ENCODE measurements at places on chromosomes 11 and 22.

GRCh38 chr11:69120096-69120875 lies 35.4 kb upstream of the SMIM38 start:
- no peak for DNase-seq

GRCh38 chr22:17804331-17805080 lies 30.2 kb upstream of the BID start:
- DNase-seq = no peak

GRCh38 chr11:46079662-46080061 lies 41.6 kb downstream of the PHF21A start:
- DNase-seq = no peak

- no peak for DNase-seq
Measured at GRCh38 chr11:92663539-92663938, 305.9 kb upstream of the MTNR1B start.

DNA sequence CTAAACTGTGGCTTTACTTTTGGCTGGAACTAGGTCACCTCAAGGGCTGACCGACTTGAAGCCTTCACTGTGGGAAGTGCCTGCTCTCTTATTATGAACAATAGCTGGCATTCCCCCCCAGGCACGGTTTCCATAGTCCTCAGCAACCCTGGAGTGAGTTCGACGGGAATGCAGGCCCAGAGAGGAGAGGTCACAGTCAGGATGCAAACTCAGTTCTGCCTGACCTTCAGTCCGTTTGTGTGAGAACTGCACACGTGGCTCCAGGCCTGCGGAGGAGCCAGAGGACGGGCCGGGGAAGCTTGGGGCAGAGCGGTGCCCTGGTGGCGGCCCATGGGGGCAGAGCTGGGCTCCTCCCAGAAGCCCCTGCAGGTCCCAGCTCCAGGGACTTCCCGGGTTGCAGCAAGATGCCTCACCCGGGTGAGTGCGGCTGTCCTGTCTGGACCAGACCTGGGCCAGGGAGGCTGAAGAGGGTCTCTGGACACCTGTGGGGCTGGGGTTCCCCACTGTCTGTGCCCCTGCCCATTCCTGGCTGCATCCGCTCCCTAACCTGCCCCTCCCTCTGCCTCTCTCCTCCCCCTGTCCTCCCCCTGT lies 17.2 kb downstream of the SLC25A18 start:
- DNase-seq = no peak

DNA sequence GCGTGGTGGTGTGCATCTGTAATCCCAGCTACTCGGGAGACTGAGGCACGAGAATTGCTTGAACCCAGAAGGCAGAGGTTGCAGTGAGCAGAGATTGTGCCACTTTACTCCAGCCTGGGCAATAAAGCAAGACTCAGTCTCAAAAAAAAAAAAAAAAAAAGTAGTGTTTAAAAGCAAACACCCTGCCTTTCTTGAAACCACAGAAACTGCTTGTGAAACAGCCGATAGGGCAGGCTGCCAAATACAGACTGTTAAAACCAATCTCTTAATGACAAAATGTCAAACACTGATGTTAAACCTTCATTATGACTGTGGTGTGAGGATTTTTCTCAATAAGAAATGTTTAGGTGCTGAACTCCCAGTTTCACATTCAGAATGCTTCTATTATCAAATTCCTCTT lies 27.3 kb downstream of the MARK2 start:
- DNase-seq = no peak

- DNase-seq = no peak
Measured at GRCh38 chr11:48101044-48101733, 115.4 kb upstream of the OR4B1 start.

- no peak for DNase-seq
Measured at GRCh38 chr11:72606748-72607468, 67.3 kb downstream of the PDE2A start.

Data from NCI-H1694 (cell line).